Caco-2 (cell line): ENCODE measurements at places on chromosomes 4 and X.

- no peak for DNase-seq
These were observed 93.9 kb downstream of the NSUN7 start for GRCh38 chr4:40843696-40844095.

- DNase-seq = no peak
These were observed at the start of gene LRRC66 for GRCh38 chr4:52019936-52020657. LRRC66 (minus strand) TSS chr4:52020363; CDS start chr4:52017613, 2,750 bp downstream.

- no peak for DNase-seq
These were observed 39.4 kb downstream of the PPP3CA start for GRCh38 chr4:101307899-101308298.

DNA sequence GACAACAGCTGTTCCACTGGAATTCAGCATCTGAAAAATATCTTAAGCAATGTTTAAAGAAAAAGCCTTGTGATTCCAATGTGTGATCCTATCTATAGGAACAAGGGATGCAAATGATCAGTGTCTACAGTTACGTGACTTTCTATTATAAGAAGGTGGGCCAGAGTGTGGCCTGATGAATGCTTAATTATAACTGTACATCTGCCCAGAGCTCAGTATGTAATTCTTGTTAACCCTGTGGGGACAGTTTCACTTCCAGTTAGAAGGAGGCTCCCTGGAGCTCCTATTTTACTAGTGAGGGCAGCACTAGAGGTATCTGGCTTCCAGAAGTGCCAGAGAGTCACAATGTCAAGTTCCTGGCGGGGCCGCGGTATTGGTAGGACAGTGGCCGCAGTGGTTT, 288.5 kb downstream of the USP46 start:
- DNase-seq = no peak

DNA sequence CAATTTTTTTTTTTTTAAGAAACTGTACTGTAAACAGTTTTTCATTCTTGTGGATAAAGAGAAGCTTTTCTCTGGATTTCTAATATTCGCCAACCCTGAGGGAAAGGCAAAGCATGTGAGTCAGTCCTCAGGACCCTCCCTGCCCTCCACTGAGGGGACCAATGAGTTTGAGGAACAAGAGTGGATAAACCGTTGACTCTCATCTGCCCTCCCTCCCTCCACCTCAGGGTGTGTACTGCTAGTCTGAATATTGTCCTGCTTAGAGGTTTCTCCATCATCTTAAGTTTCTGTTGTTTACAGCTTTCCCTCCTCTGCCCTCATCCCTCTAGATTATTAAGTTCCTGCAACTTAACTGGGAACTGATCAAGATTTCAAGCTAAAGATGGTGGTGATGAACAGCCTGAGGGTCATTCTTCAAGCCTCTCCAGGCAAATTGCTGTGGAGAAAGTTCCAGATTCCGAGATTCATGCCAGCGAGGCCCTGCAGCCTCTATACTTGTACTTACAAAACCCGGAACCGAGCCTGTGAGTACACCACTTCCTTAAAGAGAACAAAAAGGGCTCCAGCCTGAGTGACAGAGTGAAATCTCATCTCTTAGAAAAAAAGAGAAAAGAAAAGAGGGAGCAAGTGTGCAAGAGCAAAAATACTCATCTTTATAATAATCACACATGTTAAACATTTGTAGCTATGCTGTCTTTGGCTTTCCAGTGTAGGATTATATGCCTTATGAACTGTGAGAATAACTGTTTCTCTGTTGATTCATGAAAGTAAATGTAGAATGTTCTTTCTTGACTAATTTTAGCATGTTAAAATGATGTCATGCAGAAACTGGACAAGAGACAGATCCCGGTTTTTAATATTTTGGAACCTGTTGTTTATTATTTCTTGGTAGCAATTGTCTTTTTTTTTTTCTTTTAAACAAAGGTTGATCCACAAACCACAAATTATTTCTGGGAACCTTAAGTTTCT, 11.9 kb downstream of the CA5B start:
- no peak for DNase-seq

- no peak for DNase-seq
These were observed 219.0 kb upstream of the CPEB2 start for GRCh38 chr4:14783011-14783877.

- DNase-seq = no peak
These were observed 412.6 kb downstream of the IQCM start for GRCh38 chr4:149403081-149403480.

- no peak for DNase-seq
These were observed 71.9 kb downstream of the MAGEB17 start for GRCh38 chrX:16239211-16239610.

GRCh38 chr4:54662901-54663585, 5.3 kb downstream of the KIT start:
- no peak for DNase-seq

GRCh38 chr4:53497487-53498244, 93.6 kb downstream of the LNX1 start:
- peak; percentile 42 for DNase-seq

GRCh38 chr4:158805635-158806471, 37.0 kb downstream of the FNIP2 start:
- DNase-seq = peak; percentile 25

DNA sequence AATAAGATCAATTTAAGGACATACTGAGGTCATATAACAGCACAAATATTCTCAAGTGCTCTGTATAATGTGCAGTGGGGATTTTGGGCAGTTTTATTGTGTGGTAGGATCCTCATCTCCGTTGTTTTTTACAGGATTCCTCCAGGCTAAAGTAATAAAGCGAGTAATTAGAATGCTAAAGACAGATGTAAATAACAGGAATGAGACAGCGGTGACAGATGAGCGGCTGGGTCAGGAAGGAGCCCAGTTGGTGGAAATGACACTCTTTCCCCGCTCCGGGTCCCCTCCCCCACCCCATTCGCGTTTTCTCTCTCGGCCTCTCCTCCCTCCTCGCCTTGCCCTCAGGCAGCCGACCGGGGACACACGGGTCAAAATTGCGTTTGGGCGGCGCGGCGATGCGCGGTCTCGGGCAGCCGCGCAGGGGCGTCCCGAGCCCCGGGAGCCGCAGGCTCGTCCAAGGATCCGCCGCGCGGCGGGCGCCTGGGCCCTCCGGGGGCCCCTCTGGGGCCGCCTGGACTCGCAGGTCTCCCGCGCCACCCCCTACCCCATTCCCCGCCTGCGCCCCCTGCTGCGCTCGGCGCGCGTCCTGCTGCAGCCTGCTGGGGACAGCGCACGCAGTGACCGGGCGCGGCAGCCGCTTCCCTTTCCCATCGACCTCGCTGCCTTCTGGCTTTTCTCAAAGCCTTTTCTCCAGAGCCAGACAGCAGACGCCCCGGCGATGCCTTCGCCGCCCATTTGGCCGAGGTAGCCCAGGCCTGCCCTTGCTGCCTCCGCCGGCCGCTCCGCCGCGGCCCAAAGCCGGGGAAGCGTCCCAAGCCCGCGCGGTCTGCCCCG, 16.2 kb downstream of the POU4F2 start:
- DNase-seq = no peak

DNA sequence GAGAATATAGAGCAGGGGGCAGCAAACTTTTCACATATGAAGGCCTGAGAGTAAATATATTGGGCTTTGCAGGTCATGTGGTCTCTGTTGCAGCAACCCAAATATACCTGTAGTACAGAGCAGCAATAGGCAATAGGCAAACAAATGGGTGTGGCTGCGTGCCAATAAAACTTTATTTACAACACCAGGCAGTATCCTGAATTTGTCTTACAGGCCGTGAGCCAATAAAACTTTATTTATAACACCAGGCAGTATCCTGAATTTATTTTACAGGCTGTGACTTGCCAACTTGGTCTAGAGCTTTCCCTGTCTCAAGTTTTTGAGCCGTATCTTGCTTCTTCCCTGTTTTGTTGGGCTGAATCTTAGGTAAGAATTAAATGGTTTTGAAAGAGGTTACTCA, 118.2 kb downstream of the PHEX start:
- no peak for DNase-seq

GRCh38 chrX:10568428-10568827, 52.0 kb downstream of the MID1 start:
- no peak for DNase-seq

- no peak for DNase-seq
These were observed 88.8 kb downstream of the DRD5 start for GRCh38 chr4:9870165-9870790.
